ENCODE measurements at places on chromosomes 1 and 21.

GRCh38 chr1:39854738-39855137 lies 28.6 kb downstream of the TRIT1 start:
- DNase-seq = no peak

GRCh38 chr1:6743189-6744101 lies 41.8 kb upstream of the CAMTA1 start:
- peak; percentile 89 for DNase-seq

- no peak for DNase-seq
These were observed 22.3 kb downstream of the KNCN start for GRCh38 chr1:46529031-46529630.

DNA sequence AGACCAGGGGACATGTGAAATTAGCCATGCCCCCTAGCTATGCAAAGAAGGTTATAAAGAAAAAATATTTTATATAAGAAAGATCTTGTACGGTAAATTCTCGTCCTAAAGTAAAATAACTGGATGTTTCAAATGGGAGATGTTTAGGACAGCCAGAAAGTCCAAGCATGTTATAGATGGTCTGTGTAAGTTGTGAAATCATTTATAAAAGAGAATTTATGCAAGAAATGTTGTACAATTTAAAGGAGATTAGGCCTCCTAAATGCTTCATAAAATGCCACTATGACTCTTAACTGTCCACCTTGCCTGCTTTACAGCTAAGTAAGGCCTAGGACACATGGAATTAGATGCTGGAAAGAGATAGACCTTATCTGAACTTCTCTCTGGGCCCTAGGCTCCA lies 118.1 kb upstream of the POGK start:
- peak; percentile 0 for DNase-seq

GRCh38 chr1:81587426-81587825 lies 213.3 kb upstream of the ADGRL2 start:
- no peak for DNase-seq

DNA sequence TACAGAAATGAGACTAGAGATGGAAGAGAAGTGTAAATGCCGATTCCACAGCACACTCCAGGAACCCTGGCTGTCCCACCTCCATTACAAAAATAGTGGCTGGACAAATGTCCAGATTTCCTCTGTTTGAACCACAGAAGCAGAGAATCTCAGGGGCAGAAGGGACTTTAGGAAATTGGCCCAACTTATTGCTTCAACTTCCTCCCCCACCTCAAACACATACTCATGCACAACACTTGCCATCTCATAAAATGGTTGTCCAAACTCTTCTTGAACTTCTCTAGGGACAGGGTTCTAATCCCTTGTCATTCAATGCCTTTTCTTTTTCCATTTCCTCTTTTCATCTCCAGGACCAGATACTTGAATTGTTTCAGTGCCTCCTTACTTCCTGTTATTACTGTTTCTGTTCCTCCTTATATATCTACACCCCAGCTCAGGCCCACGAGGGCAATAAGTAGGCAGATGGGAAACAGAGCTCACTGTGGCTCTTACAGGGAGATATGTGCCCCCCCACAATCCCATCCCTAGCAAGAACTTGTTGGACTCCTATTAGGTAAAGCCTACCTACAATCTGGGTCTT lies 8.5 kb upstream of the B4GALT3 start:
- no peak for DNase-seq

DNA sequence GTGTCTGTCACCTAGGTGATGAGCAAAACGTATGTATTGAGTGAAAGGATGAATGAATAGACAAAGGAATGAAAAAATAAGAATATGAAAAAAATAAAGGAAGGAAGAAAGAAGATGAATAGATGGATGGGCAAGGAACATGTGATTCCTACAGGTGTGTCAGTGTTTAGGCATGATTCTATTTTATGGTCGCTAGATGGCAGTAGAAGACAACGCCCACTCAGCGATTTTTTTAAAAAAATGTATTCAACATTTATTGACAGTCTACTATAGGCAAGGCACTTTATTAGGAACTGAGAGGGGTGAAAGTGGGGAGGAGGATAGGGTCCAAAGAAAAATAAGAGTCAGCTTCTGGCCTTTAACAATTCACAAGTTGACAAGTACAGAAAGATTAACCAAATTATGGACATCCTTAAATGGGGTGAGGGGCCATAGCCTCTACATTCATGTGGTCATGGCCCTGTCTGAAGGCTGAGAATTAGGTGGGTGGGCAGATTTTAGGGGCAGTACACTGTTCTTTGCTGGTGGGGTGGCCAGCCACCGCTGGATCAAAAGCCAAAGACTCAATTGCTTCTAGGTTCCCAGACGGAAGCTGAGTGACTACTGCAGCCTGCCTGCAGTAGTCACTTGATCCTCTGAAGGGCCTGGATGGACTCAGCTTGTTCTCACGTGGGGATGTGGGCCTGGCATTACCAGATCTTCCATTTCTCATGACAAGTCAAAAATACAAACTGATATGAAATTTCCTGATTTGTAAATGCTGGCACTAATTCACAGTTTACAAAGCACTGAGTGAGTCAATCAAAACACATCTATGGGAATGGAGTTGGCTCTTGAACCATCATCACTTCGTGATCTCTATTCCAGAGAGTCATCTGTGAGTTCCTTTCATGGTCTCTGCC lies 83.9 kb downstream of the FASLG start:
- peak; percentile 66 for DNase-seq

- no peak for DNase-seq
These were observed 2.0 kb downstream of the COL18A1 start for GRCh38 chr21:45406801-45407628.

GRCh38 chr1:171226747-171227370 lies 21.4 kb upstream of the FMO1 start:
- DNase-seq = peak; percentile 87

GRCh38 chr1:63124666-63125191 lies 197.6 kb upstream of the FOXD3 start:
- DNase-seq = peak; percentile 81

- no peak for DNase-seq
These were observed 81.9 kb downstream of the JAK1 start for GRCh38 chr1:64884261-64885040.

DNA sequence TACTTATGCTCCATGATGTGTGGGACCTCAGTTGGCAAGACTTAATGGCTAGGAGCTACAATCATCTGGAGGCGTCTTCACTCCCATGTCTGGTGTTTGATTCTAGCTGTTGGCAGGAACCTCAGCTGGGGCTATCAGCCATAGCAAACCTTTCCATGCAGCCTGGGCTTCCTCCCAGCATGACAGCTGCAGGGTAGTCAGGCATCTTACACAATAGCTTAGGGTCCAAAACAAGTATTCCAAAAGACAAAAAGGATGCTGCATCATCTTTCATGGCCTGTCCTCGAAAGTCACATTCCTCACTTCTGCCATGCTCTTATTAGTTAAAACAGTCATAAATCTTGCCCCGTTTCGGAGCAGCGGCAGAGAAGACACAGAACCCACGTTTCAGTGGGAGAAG lies 90.9 kb downstream of the LRRC8C start:
- DNase-seq = peak; percentile 51

- no peak for DNase-seq
These were observed 352.1 kb downstream of the TBX15 start for GRCh38 chr1:118636004-118636403.

- peak; percentile 60 for DNase-seq
These were observed 90.0 kb downstream of the GLUL start for GRCh38 chr1:182301467-182302198.

GRCh38 chr1:220564216-220564615 lies 36.3 kb downstream of the MARK1 start:
- no peak for DNase-seq

DNA sequence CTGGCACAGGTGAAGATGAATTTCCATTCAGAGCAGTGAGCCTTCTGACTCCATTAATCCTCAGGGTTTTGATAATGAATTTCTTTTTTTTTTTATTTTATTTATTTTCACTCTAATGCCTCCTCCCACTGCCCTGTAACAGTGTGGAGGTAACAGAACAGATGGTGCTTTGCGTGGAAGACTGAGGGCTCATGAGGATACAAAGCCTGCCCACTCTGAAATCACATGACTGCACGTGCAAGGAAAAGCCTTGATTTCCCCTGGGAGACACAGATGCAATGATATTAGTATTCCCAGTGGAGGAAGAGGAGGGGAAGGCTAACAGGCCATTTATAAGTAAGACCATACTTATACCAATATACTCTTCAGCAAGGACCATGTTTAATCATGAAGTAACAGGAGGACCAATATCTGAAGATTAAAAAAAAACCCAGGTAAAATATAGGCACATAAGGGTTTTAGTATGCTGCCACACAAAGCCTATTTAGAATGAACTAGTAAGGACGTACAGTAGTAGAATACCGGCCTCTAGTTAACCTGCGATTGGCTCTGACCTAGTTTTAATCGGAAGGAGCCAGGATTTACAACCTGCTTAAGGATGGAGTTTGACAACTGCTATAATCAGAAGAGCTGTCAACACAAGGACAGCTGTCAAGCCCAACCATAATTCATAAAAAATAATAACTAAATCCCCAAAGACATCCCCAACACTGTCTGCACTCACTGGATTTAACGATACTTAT lies 69.6 kb downstream of the LHX4 start:
- DNase-seq = no peak

DNA sequence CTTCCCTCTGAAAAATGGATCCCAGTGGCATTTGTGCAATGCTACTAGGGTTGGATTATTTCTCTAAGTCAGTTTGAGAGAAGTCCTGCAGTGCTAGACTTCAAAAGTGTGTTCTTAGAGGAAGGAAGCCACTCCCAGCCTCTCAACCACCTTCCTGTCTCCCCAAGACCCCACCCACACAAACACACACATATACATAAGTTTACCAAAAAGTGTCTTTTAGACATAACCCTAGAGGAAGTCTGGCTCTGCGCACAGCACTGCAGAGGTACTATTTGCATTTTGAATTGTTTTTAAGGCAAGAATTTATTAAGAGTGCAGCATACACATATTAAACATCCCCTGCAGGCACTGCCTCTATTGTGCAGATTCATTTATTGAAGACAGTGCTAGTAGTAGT lies 127.3 kb downstream of the HHIPL2 start:
- DNase-seq = no peak

- no peak for DNase-seq
These were observed 58.7 kb downstream of the KIF14 start for GRCh38 chr1:200561856-200562214.

GRCh38 chr21:33948096-33948950 lies 32.7 kb upstream of the ATP5PO start:
- peak; percentile 55 for DNase-seq
